ENCODE measurements at places on chromosomes 6 and 20.

DNA sequence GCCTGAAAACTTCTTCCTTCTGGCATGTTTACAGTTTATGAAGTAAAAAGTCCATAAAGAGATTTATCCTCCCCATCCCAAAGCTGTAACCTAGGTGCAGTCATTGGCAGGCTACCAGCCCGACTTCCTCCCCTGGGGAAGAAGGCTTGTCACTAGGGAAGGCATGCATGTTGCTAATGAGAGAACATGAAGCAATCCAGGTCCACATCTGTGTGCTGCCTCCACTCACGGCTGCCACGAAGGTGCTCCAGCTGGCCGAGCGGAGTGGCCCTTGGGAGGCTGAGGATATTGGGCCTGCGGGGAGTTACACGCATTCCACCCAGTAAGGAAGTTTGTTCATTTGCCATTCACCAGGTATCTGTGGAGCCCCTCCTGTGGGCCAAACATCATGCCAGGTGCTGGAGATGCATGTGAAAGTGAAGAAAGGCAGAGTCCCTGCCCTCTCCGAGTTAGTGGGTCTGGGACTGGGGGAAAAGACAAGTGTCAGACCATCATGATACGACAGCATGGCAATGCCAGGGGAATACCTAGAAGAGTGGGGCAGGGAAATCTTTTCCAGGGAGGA is 257.0 kb downstream of the NRN1 start:
- DNase-seq = no peak

DNA sequence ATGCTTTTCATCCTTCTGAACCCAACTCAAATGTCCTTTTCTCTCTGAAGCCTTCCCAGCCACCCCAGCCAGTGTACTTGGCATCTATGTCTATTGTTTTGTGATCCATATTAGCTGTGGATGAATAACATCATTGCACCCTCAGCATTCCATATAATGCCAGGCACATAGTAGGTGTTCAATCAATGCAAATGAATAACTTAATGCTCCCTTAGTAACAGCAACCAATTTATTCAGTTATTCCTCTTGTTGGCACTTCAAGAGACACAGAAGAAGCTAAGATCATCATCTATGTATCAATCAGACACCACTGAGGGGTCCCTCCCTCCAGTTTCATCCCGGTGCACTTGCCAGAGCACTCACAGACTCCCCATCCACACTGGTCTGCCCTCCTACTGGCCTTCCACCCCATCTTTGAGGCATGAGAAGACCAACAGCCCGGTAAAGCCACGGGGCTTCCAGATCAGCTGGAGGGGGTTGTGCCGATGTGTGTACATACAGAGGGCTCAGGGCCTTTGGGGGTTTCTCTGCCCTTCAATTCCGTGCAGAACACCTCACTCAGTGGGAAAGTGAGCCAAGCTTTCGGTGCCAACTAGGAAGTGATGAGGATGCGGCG is 2.4 kb upstream of the TAF8 start:
- DNase-seq = no peak

GRCh38 chr6:85449818-85450759 is at the start of gene NT5E:
NT5E (plus strand) TSS chr6:85450083; CDS start chr6:85450140, 57 bp downstream.
- DNase-seq = no peak

- DNase-seq = no peak
These were observed 60.2 kb downstream of the DLL1 start for GRCh38 chr6:170230520-170231292.

DNA sequence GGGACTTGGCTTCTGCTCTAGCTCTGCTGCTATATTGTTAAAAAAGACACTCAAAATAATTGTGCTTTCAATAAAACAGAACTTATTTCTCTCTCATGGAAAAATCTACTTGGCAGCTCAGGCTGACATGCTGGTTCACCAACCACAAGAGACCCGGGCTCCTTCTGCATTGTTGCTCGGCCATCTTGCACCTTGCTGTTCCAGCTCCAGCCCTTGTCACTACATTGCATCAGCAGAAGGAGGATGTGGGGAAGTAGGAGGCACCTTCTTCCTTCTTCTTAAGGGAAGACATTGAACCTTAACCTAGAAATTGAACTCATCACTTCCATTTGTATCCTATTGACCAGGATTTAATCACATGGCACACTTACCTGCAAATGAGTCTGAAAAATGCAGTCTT is 6.6 kb upstream of the C20orf202 start:
- DNase-seq = no peak

- DNase-seq = no peak
These were observed 149.9 kb downstream of the C6orf118 start for GRCh38 chr6:165159460-165159859.

Measured in hematopoietic multipotent progenitor cell treated with erythropoietin and hydrocortisone succinate and interleukin-3 and kit ligand, for 15 days (in vitro differentiated cells).